ENCODE measurements at places on chromosomes 7 and 10.

DNA sequence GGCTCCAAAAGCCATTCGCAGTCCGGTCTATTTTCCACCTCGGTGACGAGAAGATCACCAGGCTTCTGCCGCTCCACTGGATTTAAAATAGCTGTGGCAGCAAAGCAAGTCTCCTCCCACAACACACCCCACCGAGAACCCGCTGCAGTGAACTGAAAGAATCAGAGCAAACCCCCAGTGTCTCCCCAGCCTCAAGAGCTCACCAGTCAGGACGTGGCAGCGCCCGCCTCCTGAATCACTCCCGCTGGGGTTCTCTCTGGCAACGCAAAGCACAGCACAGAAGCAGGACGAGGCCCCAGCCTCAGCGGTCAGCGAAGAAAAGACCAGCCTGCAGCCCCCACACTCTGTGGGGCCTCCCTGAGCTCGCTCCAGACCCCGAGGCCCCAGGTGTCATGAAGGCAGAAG lies 126.1 kb upstream of the PPP2R2D start:
- DNase-seq = no peak

- no peak for DNase-seq
These were observed 1.2 kb downstream of the CLDN4 start for GRCh38 chr7:73831834-73832651.

DNA sequence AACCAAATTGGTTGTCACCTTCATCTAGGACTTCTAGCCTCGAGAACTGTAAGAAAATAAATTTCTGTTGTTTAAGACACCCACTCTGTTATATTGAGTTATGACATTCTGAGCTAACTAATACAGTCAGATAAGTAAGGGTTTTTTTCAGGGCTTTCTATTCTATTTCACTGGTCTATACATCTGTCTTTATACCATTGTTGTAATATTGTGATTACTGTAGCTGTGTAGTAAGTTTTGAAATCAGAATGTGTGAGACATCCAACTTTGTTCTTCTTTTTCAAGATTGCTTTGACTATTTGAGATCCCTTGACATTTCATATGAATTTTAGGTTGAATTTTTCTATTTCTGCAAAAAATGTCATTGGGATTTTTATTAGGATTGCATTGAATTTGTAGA lies 7.5 kb downstream of the IFIT1 start:
- no peak for DNase-seq

DNA sequence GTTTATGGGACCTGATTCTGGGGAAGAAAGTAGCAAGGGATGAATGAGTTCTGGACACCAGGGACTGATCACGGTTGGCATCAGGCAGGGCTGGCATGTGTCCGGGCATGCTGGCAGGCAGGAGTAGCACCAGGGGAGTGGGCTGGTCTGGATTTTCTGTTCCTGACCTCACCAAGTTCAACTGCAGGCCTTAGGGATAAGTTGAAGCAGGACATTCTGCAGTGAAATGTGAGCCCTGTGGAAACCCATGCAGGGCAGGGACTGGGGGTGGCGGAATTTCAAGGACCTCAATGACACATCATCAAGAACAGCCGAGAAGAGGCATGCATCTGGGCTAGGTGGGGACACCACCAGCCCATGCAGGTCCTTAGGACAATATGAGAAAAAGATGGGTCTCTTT lies 80.2 kb upstream of the ADAM12 start:
- no peak for DNase-seq

GRCh38 chr10:34766811-34767494 lies 48.1 kb downstream of the PARD3 start:
- DNase-seq = no peak
